ENCODE measurements at places on chromosomes 16 and 17.

- DNase-seq = peak; percentile 80
Measured at GRCh38 chr17:56699186-56699894, 105.8 kb downstream of the NOG start.

- no peak for DNase-seq
Measured at GRCh38 chr16:59905606-59906005, 1171.5 kb upstream of the GOT2 start.

DNA sequence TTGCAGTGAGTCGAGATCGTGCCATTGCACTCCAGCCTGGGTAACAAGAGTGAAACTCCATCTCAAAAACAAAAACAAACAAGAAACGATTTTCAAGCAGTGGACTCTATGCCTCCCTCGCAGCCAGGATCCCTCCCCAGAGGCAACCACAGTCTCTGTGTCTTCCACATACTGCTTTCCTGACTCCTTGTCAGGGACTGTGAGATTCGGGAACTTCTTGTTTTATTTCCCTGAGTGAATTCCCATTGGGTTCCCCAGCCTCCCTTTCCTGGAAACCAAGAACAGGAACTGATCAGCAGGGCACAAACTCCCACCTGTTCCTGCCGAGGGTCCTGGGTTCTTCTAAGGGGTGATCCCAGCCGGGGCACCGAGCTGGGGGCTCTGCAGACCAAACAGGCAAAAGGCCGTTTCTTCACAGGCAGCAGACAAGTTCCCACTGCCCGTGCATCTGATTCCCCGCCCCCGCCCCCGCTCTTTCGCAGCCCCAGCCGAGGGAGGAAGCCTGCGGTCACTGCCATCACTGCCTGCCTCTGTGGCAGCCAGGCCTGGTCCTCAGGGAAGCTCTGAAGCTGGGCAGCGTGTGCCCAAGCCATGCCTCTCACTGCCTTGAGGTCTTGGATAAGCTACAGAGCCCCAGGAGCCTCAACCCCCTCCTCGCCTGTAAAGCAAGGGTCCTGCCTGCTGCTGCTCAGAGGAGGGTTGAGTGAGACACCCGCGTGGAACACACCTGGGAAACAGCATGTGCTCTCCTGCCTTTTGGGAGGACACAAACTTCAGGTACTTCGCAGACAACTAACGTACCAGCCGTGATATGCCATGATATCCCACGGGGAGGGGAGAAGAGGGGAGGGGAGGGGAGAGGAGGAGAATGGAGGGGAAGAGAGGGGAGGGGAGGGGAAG lies 5.5 kb upstream of the PIEZO1 start:
- peak; percentile 35 for DNase-seq

DNA sequence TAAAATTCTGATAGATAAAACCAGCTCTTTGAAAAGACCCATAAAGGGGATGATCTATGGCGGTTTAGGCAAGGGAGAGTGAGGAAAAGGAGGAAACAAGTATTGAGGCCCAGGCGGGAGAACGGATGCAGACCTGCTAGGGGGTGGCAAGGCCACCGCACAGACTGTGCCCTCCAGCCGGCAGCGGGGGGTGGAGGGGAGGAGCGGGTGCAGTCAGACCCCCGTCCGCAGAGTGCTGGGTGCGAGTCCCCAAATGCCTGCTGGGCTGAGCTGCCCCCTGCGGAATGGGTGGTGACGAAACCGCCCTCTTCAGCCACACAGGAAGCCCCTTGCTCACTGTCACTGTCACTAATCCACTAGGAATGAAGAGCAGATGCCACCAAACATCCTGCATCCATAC lies 46.0 kb downstream of the LMF1 start:
- no peak for DNase-seq

GRCh38 chr16:11658896-11659708 lies 9.2 kb upstream of the SNN start:
- peak; percentile 35 for DNase-seq

- peak; percentile 87 for DNase-seq
Measured at GRCh38 chr17:62703776-62704380, 76.4 kb downstream of the MRC2 start.

- no peak for DNase-seq
Measured at GRCh38 chr17:28154214-28154613, 111.7 kb downstream of the NLK start.

- DNase-seq = no peak
Measured at GRCh38 chr17:40818343-40818732, 4.1 kb downstream of the KRT10 start.

DNA sequence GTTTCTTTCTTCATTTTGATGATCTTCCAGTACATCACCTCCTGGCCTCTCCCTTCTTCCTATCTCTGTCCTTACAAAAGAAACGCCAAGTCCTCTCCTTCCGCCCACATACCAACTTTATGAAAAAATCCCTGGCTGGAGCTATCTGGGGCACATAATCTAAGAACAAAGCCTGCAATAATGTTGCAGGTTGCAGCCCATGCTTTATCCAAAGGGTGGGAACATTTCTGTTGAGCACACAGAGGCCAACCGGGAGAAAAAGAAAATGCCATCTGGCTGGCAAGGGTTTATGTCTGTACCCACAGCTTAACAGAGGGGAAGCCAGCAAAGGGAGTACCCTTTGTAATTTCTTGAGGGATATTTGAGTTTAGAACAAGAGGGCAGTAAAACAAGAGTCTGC lies 409.6 kb downstream of the SOX9 start:
- DNase-seq = no peak

DNA sequence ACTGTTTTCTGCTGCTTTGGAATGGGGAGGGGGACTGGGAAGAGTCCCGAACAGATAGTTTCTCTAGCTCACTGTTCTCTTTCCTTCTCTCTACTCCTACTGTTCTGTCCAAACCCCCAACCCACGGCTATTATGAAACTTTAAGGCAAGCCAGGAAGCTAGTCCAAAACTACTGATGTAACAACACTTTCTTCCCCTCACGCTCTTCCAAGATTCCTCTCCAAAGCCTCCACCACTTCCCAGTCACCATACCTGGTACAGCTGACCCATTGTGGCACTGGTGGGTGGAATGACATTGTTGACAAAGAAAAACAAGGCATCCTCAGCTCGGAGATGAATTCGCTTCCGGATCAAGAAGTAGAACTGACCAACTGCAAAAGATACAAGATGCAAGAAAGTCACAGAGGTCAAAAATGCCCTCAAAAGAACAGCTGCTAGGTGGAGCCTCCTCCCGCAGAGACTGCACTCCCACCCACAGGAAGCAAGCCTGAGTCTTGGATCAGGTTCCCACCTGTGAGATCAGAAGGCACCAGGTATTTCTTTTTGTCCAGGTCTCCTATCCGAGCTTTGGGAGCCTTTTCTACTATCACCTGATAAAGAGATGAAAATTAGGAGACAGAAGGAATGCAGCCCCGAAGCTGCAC lies 1.0 kb downstream of the GABARAP start:
- DNase-seq = no peak

GRCh38 chr16:77859493-77860232 lies 71.3 kb downstream of the VAT1L start:
- DNase-seq = no peak

GRCh38 chr17:82817947-82818346 lies 21.9 kb downstream of the ZNF750 start:
- DNase-seq = no peak

DNA sequence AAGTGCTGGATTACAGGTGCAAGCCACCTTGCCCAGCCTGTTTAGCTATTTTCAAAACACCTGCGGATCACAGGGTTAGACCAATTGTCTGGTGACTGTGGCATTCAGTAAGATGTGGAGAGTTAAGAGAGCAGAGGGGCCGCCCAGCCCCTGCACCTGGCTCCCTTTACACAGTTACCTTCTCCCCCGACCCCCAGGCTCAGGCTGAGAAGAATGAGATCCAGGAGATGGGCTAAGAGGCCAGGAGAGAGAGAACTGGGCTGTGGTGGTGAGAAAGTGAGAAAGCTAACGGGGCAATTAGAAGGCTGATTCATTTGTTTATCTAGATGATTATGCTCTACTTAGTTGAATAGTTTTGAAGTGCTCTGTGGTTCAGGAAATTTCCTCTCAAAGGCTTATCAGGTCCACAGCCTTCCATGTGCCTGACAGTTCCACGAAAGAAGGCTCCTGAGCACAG lies 67.8 kb upstream of the AXIN2 start:
- no peak for DNase-seq

DNA sequence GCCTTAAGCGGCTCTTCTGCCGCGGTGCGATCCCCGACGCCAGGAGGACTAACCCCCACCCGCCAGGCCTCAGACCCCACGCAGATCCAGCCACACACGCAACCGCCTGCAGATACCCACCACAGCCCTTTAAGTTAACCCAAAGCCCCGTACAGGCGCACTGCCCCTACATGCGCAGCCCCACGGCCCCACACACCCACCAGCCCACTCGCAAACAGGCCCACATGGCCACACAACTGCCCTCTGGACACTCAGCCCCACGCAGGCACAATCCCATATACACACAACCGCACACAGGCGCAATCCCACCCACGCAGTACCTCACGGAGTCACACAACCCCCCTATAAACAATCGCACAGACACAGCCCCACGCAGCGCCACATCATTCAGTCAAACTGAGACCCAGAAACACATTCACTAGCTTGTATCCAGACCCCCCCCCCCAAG lies 41.7 kb downstream of the RAI1 start:
- no peak for DNase-seq
